ENCODE measurements at places on chromosomes 7 and 10.

- no peak for DNase-seq
Observed at GRCh38 chr10:22851865-22852239, 76.0 kb upstream of the ARMC3 start.

GRCh38 chr7:3862774-3863173 is 561.7 kb downstream of the SDK1 start:
- no peak for DNase-seq

DNA sequence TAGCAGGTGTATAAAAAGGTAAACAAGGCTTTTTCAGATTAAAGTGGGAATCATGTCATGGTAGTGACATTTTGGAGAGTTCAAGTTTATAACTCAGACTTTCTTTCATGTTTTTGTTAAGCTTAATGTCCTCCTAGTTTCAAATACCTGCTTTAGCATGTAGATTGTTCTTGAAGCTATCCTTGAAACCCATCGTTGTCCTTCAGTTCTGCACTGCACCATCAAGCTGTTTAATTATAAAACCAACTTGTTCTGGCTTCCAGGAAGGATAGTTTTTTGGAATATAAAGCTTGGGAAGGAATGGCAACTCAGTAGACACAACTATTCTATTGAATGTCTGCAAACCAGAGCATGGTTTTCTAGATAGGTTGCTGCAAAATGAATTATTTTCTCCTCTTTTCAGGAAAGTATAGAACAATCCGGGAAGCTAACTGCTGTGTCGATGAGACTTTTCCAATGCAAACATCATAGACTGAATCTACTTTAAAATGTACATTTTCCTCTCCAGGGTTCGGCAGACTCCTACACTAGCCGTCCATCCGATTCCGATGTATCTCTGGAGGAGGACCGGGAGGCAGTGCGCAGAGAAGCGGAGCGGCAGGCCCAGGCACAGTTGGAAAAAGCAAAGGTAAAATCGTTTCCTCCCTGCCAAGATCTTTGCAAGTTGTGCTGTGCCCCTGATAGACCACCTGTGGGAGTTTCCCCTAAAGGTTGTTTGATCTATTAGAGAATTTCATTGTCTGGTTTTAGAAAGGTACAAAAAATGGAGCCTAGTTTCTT is 249.8 kb downstream of the NSUN6 start:
- DNase-seq: peak; percentile 70

DNA sequence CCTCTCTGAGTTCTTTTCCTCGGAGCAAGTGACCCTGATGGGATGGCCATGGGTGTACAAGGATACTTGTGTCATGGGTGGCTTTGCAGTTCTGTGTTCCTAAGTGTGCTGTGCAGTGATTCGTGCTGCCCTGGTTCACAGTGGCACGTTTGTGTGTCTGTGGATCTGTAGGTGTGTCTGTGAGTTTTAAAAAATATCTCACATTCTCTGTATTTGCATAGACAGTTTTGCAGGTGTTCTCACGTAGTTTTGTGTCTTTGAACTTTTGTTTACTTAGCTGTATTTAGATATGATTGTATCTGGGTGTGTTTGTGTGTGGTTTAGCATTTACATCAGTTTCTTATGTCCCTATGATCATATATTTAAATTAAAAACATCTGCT is 3.7 kb downstream of the ZNF775 start:
- DNase-seq: no peak

DNA sequence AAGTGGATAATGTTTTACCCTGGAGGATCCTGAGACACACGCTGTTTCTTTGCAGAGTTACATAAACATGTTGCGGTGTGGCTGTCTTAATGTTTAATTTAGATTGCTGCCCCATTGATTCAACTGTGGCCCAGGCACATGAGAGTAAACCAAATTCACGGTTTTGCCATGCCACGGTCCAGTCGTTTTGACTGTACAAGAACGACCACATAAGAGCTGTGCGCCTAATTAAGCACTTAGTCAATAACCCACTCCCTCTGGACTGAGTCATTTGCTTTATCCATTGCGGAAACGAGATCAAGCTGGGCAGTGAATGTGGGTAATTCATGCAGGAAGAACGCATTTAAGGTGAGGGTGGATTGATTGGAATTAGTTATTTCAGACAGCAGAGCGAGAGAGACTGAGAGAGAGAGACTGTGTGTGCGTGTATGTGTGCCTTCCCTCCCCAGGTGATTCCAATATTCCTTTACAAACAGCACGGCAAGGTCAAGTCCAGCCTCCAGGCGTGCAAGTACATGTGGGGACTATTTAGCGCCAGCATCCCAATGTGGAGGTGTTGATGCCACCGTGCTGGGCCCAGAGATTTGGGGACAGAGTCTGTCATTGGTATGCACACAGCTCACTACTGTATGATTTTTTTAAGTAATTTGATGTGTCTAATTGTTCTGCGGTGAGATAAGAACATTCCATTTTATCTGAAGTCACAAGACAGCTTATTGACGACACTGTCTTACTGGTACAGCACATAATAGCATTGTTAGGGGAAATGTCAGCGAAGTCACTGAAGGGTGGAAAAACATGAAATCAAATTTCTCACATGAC is 8.4 kb upstream of the TEX36 start:
- DNase-seq: no peak

DNA sequence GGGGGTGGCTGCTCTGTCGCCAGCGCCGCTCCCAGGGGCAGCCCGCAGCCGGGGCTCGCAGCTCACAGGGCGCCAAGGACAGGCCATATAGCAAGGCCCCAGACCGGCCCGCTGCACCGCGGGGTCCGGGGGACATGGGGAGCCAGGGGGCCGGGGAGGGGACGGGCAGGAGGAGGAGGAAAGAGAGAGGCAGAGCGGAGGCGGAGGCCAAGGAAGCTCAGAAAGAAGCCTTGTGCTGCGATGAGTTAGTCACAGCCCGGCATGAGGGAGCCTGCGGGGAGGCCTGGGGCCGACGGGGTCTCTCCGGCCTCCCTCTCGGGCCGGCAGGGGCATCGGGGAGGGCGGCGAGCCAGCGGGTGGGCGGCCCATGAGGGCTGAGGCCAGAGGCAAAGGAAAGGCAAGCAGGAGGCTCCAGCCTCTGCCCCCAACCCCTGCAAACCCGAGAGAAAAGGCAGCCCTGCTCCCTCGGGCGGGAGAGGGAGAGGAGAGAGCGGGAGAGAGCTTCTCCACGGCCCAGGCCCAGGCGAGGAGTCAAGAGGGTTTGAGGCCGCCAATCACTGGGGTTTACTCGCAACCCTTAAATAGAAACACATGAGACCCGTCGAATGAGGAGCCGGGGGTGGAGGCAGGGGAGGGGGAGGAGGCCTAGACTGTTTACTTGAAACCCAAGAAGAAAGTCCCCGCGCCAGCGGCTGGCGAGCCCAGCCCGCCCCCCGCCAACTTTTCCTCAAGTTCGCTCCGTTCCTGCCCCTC is 167.9 kb downstream of the NEURL1 start:
- peak; percentile 75 for DNase-seq
